ENCODE measurements at places on chromosomes 7 and 10.

GRCh38 chr10:6399231-6399741 lies 180.8 kb downstream of the PRKCQ start:
- no peak for DNase-seq

- DNase-seq: no peak
Measured at GRCh38 chr7:13197501-13197900, 510.1 kb downstream of the ARL4A start.

- no peak for DNase-seq
Measured at GRCh38 chr7:111324228-111324627, 233.3 kb downstream of the LRRN3 start.

GRCh38 chr7:107682886-107683285 lies 22.3 kb downstream of the SLC26A4 start:
- DNase-seq: no peak

DNA sequence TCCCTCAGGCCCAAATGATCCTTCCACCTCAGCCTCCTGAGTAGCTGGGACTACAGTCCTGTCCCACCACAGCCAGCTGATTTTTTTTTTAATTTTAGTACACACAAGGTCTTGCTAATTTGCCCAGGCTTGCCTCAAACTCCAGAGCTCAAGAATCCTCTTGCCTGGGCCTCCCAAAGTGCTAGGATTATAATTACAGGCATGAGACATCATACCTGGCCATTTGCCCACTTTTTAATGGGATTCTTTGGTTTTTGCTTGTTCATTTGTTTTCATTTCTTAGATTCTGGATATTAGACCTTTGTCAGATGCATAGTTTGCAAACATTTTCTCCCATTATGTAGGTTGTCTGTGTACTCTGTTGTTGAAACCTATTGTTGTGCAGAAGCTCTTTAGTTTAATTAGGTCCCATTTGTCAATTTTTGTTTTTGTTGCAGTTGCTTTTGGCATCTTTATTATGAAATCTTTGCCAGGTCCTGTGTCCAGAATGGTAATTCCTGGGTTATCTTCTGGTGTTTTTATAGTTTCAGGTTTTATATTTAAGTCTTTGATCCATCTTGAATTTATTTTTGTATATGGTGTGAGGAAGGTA lies 95.2 kb downstream of the GLCCI1 start:
- DNase-seq: no peak

DNA sequence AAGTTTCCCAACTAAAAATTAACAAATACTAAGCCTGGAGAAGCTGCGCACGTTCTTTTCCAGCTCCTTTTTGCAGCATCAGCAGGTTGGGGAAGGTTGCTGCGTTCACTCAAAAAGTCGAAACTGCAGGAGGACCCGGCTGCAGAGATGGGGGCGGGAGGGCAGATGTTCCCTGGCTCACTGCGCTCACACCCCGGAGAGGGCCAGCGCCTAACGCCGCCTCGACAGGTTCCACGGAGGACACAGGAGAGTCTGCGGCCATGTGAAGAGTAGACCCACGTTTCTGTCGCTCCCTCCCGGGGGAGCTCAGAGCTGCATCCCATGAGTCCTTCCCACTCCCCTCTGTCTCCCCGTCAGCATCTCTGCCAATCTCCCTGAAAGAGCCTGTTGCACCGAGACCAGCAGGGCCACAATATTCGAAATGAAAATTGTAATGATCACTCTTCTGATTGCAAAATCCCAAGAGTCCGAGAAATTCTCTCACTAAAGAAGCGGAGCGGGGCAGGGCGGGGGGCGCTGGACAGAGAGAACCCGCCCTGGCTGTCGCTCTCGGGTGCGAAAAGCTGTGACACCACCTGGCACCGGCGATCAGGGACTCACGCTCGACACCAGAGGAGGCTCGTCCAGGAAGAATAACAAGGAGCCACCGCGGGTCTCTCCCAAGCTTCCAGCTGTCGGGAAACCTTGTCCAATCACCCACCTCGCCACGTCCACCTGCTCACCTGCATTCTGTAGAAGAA lies 131.5 kb upstream of the PFKP start:
- no peak for DNase-seq

- no peak for DNase-seq
Measured at GRCh38 chr7:44547536-44548231, 6.6 kb upstream of the NPC1L1 start.

GRCh38 chr7:122652876-122653275 lies 46.0 kb downstream of the RNF133 start:
- no peak for DNase-seq
